ENCODE measurements at places on chromosomes 3 and 15.

GRCh38 chr15:100341750-100342560 lies at the start of gene ADAMTS17:
ADAMTS17 (minus strand) TSS chr15:100341975; CDS start chr15:100341899, 76 bp downstream.
- peak; percentile 97 for DNase-seq

DNA sequence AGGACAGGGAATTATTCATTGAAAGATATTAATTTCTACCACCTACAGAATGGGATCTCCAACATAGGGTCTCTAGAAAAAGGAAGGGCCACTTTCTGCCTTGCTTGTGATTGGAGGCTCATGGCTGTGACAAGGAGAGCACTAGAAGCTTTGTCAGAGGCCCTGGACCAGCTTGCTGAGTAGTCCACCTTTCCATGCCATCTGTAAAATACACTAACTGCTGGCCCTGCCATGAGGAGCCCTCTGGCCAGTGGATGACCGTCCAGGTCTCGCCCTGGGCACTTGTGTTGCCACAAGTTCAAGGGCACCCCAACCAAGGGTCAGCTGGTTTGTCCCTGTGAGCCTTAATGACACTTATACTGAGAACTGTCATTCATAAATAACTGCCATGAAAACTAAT lies 1.6 kb upstream of the SYNM start:
- DNase-seq, result no peak

DNA sequence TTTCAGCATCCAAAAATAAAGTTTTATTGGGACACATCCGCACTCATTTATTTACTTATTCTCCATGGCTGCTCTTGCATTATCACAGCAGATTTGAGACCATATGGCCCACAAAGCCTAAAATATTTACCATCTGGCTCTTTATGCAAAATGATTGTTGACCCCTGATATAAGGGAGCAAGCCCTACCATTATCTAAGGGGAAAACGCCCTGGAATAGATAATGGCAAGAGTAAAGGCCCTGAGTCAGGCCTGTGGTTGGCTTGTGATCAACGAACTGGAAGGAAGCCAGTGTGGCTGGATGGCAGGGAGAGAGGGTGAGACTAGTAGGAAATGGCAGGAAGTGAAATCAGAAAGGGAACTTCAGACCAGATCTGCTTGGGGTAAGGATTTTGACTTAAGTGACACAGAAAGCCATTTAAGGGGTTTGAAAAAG lies 24.6 kb upstream of the DMXL2 start:
- DNase-seq, result peak; percentile 83

DNA sequence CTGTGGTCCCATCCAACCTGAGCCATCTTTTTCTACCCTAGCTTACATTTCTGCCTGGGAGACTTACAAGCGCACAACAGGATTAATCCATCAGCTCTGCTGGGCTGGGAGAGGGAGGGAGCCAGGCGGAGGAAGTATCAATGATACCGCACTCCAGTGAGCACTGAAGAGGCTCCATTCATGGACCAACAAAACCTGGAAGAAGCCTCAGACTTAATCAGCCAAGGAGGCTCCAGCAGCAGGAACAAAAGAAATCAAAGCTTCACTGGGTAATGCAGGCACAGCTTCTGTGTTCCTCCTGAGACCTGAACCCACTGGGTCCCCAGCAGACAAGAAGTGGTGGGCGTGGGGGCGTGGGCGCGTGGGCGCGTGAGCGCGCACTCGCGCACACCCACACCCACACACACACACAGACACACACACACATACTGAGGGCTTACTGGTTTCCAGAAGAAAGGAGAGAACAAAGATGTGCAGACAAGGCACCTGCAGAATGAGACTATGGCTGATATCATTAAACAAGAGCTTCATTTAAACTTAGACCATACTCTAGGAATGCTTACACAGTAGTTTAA lies 87.0 kb upstream of the BOC start:
- no peak for DNase-seq

DNA sequence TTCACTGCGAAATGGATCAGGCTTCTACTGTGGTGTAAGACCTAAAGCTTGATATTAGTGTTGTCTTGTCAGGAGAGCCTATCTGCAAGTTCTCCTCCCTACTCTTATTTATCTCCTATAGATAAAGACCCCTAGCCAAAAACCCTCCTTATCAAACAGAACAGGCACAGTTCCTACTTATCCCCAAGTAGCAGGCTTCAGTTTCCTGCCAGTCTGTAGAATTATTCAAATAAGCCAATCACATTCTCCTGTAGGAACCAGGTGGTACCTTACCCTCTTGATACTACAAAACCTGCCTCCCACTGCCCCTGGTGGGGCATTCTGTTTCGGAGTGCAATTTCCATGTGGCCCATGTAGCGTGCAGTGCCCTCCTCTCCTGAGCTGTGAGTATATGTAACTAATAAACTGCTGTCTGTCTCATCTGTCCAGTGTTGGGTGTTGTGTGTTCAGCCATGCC lies 28.7 kb downstream of the HDGFL3 start:
- no peak for DNase-seq

DNA sequence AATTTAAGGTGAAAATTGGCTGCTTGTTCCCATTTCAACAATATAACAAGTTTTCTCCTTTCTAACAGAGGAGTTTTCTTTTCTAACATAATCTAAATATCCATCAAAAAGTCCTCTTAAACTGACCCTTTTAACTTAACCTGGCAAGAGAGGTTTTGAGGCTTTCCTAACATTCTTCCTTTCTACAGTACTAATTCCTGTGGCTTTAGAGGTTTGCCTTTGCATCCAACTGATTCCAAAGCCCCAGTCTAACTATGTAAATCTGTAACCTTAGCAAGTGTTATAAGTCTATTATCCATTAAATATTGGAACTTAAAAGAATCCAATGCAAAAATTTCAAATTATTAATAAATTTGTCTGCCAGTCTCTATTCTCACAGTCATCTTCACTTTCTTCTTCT lies 134.1 kb downstream of the ISL2 start:
- no peak for DNase-seq

DNA sequence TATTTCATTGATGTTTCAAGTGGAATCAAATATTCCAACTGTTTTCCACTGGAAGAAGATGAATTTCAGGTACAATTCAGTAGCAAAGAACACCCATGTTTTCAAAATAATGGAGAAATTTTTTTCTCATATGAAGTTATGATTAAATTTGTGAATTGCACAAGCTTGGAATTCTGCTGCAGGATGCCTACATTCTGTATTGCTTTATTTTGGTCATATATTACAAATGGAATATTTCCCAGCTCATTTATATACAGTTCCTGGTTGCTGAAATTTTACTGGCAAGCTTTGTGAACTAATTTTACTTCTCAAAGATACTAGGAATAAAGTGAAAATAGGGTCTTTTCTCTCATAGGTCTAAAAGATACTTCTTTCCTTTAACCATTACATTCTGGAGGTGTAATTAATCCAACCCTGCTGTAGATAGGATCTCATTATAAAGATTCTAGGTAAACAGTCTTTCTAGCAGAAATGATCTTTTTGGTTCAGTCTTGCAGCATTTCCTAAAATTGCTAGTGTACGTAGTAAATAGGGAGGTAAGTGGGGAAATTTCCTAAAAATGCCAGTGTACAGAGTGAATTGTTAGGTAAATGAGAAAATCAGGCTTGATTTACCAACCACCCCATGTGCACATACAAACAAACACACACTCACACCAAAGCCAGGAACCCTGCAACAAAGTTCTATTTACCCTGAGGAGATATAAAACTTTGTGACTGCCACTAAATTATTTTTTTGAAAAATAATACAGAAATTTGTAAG lies 393.5 kb upstream of the TPRG1 start:
- no peak for DNase-seq

DNA sequence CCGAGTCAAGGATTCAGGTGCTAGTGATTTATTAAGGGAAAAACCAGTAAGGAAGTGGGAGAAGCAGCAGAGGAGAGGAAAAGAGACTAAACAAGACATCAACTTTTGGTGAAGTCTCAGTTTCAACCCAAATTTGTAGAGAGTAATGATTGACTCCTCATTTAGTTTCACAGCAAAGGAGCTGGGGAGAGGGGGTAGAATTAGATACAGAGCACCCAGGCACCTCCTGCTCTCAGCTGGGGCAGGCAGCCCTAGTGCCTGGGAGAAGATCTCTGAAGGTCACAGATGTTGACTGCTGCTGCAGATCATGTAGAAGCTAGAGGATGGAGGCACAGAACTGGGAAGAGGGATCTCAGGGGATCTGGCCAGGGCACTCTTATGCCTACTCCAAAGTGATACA lies 29.1 kb downstream of the RPL39L start:
- DNase-seq, result no peak

DNA sequence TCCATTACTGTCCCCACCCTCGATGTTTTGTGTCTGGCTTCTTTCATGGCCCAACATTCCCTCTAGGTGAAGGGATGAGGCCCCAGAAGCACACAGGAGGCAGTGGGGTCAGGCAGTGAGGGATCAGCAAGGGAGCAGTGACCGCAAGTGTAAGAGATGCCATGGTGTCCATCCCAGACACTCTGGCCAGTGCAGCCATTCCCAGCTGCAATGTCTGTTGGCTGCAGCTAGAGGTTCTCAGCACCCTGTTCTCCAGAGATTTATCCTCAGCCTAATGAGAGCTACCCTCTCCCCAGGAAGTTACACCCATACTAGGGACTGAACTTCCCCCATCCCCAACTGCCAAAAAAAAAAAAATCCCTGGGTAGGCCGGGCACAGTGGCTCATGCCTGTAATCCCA lies 40.2 kb downstream of the TRANK1 start:
- no peak for DNase-seq

GRCh38 chr3:104614564-104614963 lies 752.1 kb upstream of the ALCAM start:
- DNase-seq, result no peak

DNA sequence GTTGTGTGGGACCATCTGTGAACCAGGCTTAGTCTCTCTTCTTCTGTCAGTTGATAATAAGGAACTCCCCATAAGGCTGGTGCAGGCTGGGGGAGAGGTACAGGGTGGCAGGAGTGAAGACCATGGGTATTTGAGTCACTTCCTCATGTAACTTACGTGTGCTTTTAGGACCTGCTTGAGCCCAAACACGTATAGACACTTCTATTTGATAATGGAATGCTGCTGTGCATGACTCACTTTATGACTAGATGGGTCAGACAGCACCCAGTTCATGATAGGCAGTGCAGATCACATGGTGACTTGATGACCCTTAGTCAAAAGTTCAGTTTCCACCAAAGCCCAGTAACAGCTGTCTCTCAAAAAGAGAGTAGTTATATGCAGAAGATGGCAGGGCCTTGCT lies 490.9 kb downstream of the ZBBX start:
- DNase-seq, result no peak

DNA sequence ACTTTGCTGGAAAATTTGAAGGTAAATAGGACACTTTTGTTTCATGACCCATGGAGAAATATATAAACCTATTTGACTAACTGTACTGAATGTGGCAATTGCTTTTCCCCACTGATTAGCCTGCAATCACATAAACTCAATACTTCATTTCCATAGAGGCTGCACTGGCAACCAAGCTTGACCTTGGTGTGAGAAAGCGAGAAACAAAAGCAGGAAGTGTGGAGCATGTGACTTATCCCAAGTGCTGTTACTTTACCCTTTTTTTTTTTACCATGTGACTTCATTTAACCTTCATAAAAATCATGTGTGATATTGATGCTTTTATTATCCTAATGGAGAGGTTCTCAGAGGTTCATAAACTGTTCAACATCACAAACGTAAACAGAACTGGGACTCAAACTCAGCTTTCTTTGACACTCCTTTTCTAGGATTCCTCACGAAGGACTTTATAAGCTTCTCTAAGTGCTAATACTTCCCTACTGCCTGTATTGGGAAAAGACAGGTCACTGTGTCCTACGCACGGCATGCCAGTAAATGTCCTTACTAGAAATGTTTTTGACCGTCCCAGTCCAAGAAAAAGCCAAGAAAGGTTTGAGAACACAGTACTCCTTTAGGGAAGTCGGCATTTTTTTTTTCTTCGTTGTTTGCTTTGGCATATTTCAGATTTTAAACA lies 34.9 kb upstream of the ZNF385D start:
- DNase-seq, result no peak

DNA sequence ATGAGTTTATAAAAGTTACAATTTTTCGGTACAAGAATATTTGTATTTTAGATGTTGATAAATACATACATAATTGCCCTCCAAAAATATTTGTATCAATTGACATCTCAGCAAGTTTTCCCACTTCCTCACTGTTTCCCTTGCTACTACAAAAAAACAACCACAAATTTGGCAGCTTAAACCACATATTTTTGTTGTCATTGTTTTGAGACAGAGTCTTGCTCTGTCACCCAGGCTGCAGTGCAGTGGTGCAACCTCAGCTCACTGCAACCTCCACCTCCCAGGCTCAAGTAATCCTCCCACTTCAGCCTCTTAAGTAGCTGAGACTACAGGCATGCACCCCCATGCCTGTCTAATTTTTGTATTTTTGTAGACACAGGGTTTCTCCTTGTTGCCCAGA lies 162.8 kb upstream of the RARB start:
- no peak for DNase-seq

- DNase-seq, result peak; percentile 84
These were observed 8.4 kb upstream of the ATR start for GRCh38 chr3:142586803-142587406.

Data from pons (tissue), 1 donor.